Bone marrow (tissue), 2 donors: ENCODE measurements at places on chromosomes 2 and 18.

DNA sequence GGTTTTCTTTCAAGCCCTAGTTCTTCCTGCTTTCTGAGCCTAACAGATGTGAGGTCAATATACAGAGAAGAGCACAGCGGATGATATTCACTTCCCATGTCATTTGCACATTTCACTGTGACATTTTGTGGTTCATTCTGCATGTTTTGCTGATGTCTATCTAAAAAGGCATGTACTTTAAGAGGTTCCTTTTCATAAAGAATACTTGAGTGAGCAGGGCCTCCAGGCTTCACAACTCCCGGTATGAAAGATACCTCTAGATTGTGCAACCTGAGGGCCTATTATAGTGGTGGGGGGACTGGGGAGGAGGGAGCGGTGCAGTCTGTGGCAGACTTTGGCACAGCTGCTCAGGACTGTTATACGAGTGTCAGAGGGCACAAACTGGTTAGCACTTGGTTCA is 54.6 kb downstream of the CPO start:
- DNase-seq = no peak

GRCh38 chr2:65357959-65358294 is 74.5 kb downstream of the SPRED2 start:
- DNase-seq = no peak

DNA sequence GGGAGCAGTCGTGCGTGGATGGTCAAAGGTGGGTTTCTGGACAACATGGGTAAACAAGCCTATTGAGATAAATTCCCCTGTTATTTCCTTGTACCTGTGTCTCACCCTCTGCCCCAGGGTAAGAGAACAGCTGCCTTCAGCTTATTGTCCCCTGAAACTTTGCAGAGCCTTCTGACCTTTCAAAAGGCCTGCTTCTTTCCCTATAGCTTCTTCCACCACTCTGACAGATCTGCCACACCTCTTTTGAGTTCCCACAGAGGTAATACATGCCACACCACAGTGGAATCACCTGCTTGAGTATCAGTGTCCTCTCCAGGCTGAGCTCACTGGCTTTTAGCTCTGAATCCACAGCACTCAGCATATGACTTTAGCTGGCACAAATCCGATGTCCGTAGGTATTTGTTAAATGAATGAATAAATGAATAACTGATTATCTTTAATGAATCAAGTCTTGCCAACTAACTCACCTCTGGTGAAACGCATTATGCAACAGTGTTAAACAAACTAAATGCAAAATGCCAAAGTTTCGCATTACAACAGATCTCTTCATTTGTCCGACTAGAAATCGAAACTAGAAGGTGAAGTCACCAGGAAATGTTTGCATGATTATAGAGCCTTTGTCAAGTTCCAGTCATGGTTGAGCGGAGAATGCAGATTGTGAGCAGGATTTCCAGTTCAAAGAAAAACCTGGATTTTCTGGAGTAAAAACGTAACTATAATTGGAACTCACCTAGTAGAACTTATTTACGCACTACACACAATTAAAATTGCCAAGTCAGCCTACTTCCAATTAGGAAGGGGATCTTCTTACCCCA is 16.4 kb downstream of the DYNAP start:
- DNase-seq = no peak

GRCh38 chr2:36478332-36478738 is 119.6 kb downstream of the FEZ2 start:
- peak; percentile 61 for DNase-seq

- no peak for DNase-seq
Observed at GRCh38 chr2:11026286-11026921, 114.7 kb downstream of the KCNF1 start.

- DNase-seq = no peak
Observed at GRCh38 chr2:182069908-182070307, 84.3 kb downstream of the PPP1R1C start.

DNA sequence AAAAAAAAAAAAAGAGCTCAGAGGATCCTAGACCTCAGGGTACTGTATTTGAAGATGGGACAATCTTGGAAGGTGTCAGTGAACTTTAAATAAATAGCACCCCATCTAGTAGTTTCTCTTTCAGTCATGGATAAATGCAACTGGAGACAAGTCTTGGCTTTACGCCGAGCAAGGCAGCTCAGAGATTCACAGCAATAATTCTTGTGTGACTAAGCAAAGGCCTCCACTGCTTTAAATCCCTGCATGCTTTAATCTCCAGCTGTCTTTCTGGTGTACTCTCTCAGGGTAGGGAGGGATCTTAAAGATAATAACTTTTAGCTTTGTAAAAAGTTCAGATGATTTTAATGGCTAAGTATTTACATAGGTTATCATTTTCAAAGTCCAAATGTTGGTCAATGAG is 36.3 kb downstream of the NRXN1 start:
- DNase-seq = no peak

- peak; percentile 79 for DNase-seq
Observed at GRCh38 chr18:26458526-26459232, 89.7 kb downstream of the KCTD1 start.

DNA sequence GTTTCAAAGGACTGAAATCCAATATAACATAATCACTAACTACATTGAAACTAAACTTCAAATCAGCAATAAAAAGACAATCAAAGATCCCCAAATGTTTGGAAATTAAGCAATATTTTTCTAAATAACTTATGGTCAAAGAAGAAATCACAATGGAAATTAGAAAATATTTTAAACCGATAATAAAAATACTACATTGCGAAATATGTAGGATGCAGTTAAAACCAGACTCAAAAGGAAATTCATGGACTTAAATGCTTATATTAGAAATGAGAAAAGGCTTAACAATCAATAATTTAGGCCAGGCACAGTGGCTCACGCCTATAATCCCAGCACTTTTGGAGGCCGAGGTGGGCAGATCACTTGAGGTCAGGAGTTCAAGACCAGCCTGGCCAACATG is 79.0 kb upstream of the HAAO start:
- no peak for DNase-seq

GRCh38 chr2:175834477-175834876 is 167.6 kb downstream of the LNPK start:
- no peak for DNase-seq

GRCh38 chr18:49668574-49669275 is 106.9 kb downstream of the LIPG start:
- no peak for DNase-seq

DNA sequence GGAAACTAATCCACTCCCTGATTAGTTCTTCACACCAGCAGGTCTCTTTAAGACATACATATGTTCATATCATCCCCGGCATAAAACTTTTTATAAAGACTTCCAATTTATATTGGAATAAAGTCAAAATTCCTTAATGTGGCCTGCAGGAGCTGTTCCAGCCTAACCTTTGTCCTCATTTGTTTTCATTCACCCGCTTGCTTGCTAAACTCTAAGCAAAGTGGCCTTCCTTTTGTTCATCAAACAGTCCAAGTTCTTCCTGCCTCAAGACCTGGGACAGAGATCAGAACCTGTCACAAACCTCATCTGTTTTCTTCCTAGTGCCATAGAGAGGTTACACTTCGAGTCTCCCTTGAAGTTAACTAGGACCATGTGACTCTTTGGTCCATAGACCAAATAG is 339.4 kb upstream of the ID2 start:
- DNase-seq = no peak

GRCh38 chr2:44107974-44108373 is 60.7 kb upstream of the PPM1B start:
- DNase-seq = no peak

DNA sequence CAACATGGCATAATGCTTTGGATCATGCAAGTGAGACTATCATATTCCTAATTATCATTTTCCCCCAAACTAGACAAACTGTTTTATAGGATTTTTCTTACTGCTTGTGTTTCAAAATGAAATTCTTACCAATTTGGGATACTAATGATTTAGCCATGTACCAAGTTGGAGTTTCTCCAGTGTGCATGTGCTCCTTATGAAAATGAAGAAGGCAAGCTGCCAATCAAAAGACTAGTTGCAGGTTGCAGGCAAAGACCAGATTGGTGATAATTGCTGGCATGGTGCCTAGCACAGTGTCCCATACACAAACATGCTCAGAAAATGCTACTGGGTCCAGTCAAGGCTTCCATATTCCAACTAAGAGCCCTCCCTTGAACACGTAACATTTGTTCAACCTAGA is 771.8 kb upstream of the FANCL start:
- DNase-seq = no peak

DNA sequence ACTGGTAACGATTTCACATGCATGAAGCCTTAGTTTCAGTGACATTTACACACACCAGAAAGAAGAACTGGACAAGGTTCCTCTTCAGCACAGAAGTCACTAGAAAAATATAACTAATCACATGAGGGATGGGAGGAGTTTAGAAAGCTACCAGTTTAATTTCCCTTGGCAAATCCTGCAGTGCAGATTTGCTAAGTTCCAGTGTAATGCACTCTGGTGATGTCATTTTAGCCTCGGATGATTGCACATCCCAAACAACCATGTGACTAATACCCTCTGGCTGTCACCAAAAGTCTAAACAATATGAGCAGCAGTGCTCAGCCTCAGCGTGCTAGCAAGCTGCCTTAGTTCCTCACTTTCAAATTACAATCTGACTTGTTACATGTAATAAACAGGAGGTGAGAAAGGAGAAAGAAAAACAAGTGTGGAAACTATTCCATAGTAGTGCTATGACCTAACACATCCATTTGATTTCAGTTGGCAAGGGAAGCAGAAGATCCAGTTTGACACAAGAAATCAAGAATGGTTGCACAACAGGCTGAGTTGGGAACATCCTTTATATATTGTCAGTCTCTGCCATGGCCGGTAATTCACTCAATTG is 35.3 kb upstream of the PPP1CB start:
- peak; percentile 10 for DNase-seq

DNA sequence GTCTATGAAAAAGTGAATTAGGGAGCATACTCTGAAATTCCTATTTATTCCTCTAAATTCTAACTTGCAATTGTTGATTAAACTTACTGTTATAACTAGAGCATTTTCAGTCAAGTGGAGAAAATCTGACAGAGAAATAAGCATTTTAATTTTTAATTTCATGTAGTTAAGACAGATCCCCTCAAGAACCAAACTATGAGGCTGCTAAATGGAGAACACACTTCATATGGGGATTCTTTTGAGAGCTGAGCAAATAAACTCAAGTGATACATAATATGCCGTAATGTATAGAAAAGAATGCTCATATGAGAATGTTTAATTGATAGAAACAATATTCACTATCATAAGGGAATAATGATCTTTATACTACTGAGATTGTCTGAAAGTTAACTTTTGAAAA is 340.8 kb downstream of the ERBB4 start:
- no peak for DNase-seq

DNA sequence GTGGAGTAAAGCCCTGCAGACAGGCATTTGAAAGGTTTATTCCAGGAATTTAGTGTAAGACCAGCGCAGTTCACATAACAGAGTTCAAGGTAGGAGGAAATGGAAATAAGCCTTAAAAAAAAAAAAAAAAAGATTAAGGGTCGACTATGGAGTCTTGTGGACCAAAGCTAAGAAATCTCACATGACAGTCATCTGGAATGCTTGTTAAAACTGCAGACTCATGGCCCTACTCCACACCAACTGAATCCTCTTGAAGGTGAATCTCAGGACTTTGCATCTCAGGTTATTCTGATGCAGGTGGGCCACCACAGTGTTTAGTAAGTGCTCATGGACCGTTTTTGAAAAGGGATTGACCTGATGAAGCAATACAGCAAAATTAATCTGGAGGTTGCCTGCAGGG is 8.8 kb downstream of the TTLL4 start:
- DNase-seq = no peak

DNA sequence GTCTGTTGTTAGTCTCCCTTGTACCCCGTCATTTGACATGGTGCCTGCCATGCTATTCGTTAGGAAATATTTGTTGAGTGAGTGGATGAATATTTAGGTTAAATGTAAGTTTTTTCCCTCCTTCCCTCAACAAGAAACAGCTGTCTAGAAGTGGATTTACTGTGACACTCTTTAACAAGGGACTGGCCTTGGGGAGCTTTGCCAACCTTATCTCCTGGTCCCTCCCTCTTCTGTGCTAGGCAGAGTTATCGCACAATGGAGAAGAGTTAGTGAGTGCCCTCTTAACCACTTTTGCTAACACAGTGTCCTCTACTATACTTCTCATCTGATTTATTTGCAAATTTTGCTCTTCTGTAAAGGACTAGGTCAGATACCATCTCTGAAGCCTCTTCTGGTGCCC is 61.2 kb downstream of the DIS3L2 start:
- DNase-seq = no peak

DNA sequence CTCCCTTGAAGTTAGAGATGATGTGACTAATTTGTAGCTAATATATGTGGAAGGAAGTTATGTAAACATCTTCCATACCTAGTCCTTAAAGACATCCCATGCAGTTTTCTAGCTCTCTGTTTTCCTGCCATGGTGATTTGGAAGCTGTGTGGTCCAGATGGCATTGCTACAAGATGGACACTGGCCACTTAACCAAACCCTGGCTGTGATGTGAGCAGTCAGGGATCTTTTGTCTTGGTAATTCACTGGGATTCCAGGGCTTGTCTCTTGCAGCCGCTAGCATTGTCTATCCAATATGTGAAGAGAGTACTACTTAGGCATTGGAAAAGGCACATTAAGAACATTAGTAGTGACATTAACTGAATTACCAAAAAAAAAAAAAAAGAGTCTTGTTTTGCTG is 139.9 kb upstream of the DOCK10 start:
- no peak for DNase-seq

GRCh38 chr2:88692187-88692586 is 714 bp downstream of the RPIA start:
- DNase-seq = no peak

- no peak for DNase-seq
Observed at GRCh38 chr18:710418-711300, 1.8 kb downstream of the ENOSF1 start.

- DNase-seq = no peak
Observed at GRCh38 chr2:78029392-78029995, 507.3 kb upstream of the LRRTM4 start.

GRCh38 chr2:84906108-84906899 is 848 bp downstream of the TMSB10 start:
- DNase-seq = peak; percentile 47

DNA sequence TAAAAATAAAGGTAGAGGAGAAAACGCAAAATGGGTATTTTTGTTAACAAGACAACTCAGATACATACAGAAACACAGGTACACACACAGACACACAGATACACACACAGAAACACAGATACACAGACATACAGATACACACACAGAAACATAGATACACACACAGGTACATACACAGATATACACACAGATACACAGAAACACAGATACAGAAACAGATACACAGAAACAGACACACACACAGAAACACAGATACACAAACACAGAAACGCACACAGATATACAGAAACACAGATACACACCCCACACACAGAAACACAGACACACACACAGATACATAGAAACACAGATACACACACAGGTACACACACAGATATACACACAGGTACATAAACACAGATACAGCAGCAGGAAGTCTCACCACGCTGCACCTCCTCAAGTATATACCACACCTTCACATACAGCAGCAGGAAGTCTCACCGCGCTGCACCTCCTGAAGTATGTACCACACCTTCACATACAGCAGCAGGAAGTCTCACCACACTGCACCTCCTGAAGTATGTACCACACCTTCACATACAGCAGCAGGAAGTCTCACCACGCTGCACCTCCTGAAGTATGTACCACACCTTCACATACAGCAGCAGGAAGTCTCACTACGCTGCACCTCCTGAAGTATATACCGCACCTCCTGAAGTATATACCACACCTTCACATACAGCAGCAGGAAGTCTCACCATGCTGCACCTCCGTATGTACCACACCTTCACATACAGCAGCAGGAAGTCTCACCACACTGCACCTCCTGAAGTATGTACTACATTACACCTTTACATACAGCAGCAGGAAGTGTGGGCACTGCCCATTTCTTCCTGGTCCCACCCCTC is 250.5 kb downstream of the HDAC4 start:
- no peak for DNase-seq

GRCh38 chr18:48949050-48949605 is 1.6 kb downstream of the SMAD7 start:
- DNase-seq = no peak
